ENCODE measurements at places on chromosomes 16 and 17.

DNA sequence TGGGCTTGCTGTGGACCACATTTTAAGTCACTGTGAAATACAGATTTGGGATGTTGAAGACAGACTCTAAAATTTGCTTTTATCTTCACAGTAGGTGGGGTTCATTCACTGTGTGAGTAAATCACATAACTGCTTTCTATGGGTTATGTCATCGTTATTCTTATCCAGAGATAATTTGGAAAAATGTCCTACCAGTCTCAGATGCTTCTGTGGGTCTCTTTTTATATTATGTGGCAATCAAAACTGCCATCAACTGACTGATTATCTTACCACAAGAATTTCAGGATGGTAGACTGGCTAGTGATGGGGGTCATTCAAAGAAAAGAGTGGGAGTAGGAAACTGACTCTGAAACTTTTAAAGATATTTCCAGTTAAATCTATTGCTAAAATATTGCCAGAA, 3.1 kb downstream of the HSBP1 start:
- DNase-seq: no peak

- no peak for DNase-seq
These were observed 80.7 kb downstream of the HS3ST3A1 start for GRCh38 chr17:13520899-13521572.

- DNase-seq: no peak
These were observed 73.7 kb downstream of the ZFHX3 start for GRCh38 chr16:72974142-72974769.

GRCh38 chr17:64036198-64036922, 15.9 kb upstream of the ICAM2 start:
- no peak for DNase-seq

DNA sequence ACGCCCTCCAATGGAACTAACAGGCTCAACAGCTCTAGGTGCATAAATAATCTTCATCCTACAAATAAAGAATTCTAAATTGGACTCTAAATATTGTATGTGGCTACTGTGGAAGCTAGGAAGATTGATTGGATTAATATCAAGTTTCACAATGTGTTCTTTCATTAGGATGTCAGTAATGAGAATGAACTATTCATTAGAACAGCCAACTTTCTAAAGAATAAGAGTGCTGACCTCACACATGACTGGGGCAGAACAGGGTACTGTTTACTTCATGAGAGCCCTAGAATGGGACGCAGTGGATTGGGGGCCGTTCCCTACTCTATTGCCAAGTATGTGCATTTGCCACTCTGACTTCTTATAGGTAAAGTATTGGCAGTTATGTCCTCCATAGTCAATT, 528.2 kb upstream of the RBFOX1 start:
- DNase-seq: no peak

DNA sequence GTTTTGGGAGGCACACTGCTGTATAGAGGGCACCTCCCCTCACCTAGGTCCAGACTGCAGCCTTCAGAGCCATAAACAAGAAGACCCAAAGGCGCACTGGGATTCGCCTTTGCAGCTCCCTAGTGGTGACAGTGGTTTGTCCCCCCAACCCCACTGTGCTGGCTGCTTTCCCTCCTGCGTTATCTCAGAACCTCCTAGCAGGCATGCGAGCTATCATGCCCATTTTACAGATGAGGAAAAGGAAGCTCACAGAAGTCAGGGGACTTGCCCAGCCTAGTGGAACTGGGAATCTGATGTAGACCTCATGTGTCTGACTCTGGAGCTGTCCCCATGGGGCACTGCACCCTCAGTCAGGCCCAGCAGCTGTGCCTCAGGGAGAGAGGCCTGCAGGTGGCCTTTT, 115.2 kb downstream of the CLEC16A start:
- no peak for DNase-seq

- no peak for DNase-seq
These were observed 507.5 kb upstream of the HSBP1 start for GRCh38 chr16:83300326-83300725.
